A172 (cell line): ENCODE measurements at places on chromosomes 7 and 10. TPM values are rescaled to one million over a fixed set of nuclear protein-coding genes. Genes with fewer than 3 reads are reported as not detected.

Gene FOXI2
- not detected in 2 replicates for total RNA-seq

DNA sequence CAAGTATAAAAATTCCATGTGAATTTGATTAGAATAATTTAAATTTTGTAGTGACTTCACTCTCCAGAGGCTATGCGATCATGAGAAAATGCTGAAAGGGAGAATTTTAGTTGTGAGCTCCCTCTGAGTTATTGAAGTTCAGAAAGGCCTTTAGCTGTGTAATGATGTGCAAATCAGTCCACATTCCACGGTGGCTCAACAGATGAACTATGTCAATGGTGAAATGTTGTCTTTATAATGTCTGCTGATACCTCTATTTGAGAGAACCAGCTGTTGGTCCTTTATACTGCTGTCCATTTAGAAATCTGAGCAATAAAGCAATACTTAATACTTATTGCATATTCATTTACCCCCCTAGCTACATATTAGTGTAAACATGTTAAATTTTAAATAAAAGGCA lies 7.1 kb upstream of the ITGB8 start:
- DNase-seq = no peak

GRCh38 chr7:45001826-45002225 lies 1.8 kb downstream of the CCM2 start:
- no peak for DNase-seq

DNA sequence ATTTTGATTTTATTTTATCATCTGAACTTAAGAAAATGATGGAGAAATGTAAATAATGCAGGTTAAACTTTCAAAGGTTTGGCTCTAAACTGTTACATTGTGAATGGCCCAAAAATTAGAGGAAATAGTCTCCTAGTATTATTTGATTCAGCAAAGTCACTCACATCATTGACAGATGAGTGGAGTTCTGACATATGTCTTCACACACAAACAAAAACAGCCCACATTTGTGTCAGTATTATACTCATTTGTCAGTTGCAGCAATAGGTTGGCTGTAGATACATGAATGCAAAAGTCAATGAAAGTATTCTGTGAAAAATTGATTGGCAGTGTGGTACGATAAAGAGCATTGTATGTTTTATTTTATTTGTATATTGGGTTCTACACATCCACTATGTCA lies 108.8 kb upstream of the BMPER start:
- no peak for DNase-seq

GRCh38 chr10:5575144-5575481 lies 50.4 kb downstream of the CALML3 start:
- DNase-seq = no peak

Gene TRIM50
- not detected in 2 replicates for total RNA-seq

GRCh38 chr10:125473143-125473793 lies 209.7 kb downstream of the TEX36 start:
- DNase-seq = no peak

DNA sequence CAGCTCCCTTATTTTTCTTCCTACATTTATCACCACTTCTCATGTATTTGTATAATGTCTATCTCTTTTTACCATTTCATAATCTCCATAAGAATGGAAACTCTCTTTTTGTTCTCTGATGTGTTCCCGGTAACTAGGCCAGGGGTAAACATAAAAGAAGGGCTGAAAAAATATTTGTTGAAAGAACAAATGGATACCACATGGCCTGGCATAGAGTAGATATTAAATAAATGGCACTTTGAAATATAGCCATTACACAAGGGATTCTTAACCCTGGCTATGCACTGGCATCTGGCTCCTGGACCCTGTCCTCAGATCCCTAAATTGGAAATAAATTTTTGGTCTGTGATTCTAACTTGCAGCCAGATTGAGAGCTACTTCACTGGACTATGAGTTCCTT lies 30.4 kb downstream of the ELAPOR2 start:
- DNase-seq = no peak

DNA sequence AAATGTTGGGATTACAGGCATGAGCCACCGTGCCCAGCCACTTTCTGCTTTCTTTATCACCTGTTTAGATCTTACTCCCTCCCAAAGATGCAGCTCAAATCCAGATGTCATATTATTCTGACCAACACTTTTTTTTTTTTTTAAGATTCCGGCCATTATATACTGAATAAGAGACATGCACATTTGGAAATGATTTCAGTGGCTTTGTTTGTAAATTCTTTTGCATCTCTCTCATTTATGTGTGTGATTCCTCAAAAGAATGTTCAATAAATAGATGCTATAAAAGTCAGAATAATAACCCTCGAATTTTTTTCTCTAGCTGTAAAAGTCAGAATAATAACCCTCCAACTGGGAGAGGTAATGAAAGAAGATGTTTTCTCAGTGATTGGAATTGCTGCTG lies 25.4 kb downstream of the HECW1 start:
- peak; percentile 17 for DNase-seq

DNA sequence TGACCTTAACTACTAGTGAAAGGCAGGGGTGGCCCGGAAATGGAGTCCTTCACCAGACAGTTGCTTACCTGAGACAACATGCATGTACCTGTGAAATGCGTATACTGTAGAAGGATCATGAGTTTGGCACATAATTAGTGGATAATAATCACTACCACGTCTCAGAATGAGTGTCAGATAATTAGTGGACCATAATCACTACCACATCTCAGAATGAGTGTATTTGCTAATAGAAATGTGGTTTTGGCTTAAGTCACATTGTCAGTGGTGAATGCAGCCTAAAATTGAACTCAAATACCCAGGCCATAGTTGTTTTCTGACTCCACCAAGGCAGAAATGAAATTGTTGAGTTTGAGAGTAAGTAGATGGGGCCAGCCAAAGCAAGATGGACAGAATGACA lies 468.3 kb upstream of the GALNT17 start:
- DNase-seq = no peak

Gene C10orf71
- total RNA-seq = not detected in 2 replicates
